ENCODE measurements at places on chromosomes 16 and 17.

- no peak for DNase-seq
Observed at GRCh38 chr17:34847938-34848337, 113.3 kb downstream of the CCT6B start.

DNA sequence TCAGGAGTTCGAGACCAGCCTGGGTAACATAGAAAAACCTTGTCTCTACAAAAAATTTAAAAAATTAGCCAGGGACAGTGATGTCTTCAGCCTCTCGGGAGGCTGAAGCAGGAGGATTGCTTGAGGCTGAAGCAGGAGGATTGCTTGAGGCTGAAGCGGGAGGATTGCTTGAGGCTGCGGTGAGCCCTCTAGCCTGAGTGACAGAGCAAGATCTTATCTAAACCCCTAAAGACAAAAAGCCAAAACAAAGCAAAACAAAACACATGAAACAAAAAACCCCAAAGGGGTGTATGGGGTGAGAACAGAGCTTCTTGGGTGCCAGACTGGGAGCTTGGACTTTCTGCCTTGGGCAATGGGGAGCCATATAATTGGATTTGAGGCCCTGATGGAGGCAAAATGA lies 2.6 kb downstream of the SPNS3 start:
- DNase-seq, result no peak

DNA sequence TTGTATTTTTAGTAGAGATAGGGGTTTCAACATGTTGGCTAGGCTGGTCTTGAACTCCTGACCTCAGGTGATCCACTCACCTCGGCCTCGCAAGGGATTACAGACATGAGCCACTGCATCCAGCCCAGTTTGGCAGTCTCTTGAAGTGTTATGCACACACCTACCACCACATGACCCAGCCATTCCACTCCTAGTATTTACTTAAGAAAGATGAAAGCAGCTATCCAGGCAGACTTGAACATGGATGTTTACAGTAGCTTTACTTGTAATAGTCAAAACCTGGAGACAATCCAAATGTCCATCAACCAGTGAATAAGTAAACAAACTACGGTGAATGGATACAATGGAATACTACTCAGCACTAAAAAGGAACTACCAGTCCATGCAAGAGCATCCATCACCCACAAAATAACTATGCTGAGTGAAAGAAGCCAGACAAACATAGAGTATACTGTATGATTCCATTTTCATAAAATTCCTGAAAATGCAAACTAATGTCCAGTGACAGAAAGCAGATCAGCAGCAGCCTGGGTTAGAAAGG lies 37.8 kb upstream of the RASD1 start:
- DNase-seq, result no peak

DNA sequence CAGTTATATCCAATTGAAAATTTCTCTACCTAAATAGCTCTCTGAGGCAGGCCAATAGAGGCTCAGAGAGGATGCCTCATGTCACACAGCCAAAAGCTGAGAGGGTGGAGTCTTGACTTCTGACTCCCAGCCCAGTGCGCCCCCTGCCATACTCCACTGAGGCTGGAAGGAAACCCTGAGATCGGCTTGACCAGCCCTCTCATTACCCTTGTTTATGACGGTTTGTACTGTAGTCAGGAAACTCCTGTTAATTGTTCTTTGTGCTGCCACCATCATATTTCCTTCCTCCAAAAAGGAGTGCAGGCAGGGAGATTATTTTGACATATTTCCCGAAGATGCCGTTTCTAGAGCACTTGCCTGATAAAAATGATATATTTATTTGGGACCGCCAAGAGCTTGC lies 107.9 kb downstream of the AIPL1 start:
- no peak for DNase-seq

- no peak for DNase-seq
Observed at GRCh38 chr17:45313996-45314740, 2.7 kb downstream of the MAP3K14 start.

All from EL (cell line).